ENCODE measurements at places on chromosomes 7 and 10.

- no peak for DNase-seq
These were observed 332.7 kb upstream of the CELF2 start for GRCh38 chr10:10684972-10685371.

DNA sequence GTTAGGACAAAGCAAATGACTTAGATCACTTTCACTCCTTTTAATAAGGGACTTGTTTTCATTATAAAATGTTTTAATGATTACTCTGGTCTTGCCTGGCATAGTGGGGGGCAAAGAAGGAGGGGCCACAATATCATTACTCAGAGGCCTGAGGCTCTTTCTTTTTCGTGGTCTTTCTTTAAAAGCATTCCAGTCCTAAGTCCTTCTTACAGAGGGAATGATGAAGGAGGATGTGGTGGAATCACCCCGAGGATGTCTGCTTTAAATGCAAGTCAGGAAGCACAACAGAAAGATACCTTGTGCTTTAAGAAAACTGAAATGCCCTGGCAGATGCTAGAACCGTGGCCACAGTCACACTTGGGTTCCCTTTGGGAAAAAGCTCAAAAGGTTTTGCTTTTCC, 379.1 kb downstream of the INHBA start:
- no peak for DNase-seq

DNA sequence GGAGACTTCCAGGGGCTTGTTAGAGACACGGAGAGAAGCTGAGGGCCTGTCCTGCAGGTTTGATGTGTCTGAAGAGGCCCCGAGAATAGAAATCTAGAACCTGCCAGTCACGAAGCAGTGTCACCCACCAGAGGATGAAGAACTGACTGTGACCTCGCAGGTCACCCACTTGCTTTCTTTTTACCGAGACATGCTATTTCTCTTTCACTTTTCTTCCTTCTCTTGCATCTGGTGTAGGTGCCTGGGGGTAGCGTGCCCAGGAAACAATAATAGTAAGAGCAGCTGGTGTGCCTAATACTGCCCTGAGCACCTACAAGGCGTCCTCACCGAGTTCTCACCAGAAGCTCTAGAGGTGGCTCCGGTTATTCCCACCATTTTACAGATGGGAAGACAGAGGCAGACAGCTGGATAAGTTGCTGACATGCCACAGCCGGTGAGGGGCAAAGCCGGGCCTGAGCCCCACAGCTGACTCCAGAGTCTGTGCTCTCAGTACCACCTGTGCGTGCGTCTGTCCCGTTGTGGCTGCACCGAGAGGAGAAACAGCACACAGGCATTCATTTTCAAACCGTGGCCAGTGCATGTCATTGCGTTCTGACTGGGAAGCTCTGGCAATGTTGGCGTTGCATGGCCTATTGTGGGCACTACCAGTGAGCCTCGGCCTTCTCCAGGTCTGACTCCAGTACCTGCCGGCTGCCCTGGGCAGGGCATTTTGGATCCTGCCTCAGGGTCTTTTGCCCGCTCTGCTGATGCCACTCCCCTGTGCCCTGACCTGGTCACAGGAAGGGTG, 7.8 kb downstream of the CHST3 start:
- DNase-seq: no peak

- no peak for DNase-seq
These were observed 86.9 kb upstream of the MTPN start for GRCh38 chr7:136064081-136064480.

GRCh38 chr10:6203331-6204062, 765 bp downstream of the PFKFB3 start:
- DNase-seq: peak; percentile 32

- DNase-seq: no peak
These were observed 42.0 kb downstream of the PRR15 start for GRCh38 chr7:29605671-29606070.

DNA sequence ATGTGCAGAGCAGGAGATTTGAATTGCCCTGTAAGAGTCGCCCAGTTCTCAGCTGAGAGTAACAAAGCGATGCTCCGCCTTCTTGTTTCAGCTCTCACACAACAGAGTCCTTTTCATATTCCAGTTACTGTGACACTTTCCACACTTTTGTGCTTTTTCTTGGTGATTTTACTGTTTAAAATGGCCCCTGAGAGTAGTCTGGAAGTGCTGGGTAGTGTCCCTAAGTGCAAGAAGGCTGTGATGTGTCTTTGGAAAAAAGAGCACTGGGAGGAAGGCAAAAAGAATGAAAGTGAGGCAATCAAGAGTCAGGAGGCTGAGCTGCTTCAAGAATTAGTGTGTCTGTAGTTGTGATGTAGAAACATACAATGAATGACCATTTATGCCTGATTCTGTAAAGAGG, 201.2 kb upstream of the SEMA3E start:
- DNase-seq: no peak

DNA sequence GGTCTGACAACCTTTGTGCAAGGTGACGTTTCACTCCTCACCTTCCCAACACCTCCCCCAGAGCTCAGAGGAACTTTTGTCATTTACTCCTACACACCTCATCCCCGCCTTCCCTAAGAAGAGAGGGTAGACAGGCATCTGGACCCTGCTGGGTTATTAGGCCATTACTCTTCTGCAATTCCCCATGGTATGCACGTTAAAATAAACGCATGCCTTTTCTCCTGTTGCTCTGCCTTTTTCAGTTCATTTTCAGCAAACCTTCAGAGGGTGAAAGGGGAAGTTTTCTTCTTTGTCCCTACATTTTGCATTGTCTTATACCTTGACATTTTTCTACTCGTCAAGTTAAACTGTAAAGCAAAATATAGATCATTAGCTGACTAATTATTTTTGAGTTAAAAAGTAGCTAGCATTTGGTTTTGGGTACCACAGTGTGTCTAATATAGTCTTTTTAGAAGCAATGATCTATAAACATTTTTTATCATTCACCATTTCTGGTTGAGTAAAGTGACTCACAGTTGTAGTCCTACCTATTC, 10.5 kb upstream of the EDRF1 start:
- no peak for DNase-seq

- peak; percentile 38 for DNase-seq
These were observed 337.7 kb upstream of the NPVF start for GRCh38 chr7:25565949-25566348.

DNA sequence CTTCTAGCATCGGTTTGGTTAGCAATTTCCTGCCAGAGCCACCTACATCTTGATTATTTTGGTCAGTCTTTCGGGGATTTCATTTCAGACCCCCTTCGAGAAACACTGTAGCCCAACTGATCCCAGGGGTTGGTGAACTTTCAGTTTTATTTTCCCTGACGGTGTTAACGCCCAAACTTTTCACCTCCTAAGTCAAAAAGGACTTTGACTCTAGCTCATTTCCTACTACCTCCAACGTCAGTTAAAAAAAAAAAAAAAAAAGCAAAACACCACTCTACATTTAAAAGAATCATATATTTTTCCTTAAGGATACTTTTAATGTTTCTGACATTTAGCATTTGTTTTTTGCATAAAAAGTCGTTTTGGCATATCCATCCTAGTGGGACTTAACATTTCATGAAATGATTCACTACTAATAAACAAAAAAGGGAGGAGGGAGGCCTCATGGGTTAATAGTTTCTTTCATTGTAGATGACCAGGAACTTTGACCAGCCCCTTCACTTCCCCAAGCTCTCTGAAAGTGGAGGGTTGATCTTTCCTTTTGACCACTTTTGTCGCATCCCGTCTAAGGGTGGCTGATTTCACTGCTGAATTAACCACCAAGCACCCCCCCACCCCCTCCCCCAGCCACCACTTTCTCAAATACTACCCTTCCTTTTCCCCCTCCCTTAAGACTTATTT, 764 bp upstream of the TCF7L2 start:
- DNase-seq: no peak

DNA sequence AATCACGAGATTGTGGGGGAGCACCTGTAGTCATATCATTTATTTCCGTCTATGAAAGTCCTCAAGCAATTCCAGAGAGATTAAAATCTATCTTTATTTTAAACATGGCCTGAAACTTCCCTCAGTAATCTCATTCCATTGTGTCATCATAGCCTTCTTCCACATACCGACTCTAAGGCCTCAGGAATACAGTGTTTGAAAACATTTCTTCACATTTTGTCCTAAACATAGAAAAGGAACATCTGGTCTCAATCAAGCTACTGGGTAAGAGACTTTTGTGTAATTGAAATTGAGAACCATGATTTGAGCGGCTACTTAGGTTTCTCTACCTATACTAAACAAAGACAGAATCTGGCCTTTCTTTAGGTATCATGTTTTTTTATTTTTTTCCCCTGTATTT, 78.0 kb upstream of the ELMO1 start:
- DNase-seq: no peak

- no peak for DNase-seq
These were observed 55.6 kb downstream of the NOC3L start for GRCh38 chr10:94307046-94307615.

GRCh38 chr10:119058010-119058409, 22.6 kb downstream of the EIF3A start:
- no peak for DNase-seq

DNA sequence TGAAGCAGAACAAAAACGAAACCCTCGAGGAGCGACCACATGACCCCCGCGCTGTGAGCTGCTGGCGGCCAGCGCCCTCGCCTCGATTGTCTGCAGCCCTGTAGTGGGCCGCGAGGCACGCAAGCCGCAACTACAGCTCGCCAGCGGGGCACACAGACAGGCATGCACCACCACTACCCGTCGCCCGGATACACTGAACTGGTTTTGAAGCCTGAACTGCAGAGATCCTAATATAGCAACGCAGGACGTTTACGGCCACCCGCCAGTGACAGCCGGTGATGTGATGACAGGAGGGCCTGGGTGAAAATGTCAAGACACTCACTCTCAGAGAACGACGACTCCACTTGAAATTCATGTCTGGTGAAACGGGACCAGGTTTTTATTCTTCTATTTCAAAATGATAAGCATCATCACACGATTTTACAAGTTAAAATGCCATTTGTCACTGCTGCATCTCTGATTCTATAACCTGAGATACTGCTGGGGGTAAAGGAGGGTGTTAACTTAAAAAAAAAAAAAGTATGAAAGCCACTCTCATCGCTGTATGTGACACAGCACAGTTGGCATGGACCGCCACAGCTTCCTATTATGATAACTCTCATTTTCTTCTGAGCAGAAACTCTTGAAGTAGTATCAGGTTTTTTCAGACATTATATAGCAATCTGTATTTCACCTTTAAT, 120.3 kb upstream of the DIP2C start:
- DNase-seq: no peak

GRCh38 chr10:95832216-95833041, 75.3 kb upstream of the CC2D2B start:
- no peak for DNase-seq

DNA sequence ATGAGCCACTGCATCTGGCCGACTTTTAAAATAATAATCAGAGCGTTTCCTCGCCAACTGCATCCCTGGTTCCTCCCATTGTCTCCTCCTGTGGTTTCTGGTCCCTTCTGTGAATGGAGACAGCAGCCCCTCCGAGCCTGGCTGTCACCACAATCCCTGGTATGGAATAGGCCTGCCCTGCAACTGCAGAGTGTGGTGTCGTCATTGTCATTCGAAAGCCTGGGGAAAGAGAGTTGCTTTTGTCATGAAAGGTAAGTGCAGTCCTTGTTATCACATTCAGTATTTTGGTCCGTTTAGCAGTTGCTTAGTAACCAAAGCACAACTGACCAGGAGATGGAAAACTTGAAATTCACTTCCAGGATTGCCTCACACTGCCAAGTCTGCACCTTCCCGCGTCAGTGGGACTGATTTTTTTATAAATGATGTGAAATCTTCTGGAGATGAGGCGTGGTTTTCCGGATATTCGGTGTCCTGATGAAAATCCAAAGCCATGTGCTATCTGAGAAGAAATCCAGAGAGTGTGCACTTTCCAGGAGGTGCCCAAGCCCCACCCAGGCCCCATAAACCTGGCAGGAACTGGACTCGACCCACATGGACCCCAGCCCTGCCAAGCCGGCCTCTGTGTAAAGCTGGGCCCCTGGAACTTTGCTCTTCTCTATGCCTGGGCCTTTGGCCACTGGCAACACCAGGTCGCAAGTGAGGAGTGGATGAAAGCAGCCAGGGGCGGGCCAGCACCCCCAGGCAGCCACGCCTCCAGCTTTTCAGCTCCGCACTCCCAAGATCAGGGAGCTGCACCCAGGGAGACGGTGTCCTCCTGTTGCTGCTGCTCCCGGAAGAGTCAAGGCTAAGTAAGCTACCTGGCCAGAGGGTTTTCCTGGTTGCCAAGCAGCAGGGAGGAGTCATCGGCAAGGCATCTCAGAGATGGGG, 133.7 kb upstream of the SH2B2 start:
- no peak for DNase-seq

- DNase-seq: no peak
These were observed 119.0 kb upstream of the BET1 start for GRCh38 chr7:94123136-94123535.

- DNase-seq: no peak
These were observed 258.7 kb downstream of the GFRA1 start for GRCh38 chr10:116014326-116014725.

GRCh38 chr7:103418241-103418640, 27.8 kb downstream of the SLC26A5 start:
- no peak for DNase-seq

DNA sequence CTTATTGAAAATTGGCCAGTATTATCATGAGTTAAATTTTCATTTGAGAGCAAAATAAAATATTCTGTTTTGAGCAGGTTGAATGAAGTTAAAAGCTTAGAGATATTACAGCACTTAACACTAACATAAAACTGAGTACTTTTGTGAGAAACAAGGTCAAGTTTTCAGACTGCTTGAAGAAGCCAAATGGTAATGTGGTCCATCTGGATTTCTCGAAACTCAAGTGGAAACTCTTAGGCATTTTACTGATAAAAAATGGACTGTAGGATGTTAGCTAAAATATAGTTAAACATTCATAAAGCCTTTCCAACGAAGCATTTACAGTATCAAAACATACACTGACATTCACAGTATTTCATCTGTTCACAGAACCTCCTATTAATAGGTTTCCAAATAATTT, 528.1 kb upstream of the SEMA3D start:
- DNase-seq: no peak

DNA sequence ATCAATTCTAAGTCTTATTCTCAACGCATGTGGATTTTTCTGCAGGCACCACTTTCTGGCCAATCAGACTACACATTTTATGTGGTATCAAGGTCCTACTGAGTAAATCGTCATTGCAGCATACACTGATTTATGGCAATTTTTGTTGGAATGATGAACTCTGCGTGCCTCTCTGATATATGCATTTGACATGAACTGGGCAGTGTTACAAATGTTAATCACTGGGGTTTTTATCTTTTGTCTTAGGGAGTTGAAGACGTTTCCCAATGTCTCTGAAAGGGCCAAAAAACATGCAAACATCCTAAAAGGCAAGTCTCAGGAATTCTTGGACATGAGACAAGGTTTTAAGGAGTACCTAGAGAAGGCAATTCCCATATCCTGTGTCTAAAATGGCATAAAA, 809.5 kb upstream of the CELF2 start:
- no peak for DNase-seq

DNA sequence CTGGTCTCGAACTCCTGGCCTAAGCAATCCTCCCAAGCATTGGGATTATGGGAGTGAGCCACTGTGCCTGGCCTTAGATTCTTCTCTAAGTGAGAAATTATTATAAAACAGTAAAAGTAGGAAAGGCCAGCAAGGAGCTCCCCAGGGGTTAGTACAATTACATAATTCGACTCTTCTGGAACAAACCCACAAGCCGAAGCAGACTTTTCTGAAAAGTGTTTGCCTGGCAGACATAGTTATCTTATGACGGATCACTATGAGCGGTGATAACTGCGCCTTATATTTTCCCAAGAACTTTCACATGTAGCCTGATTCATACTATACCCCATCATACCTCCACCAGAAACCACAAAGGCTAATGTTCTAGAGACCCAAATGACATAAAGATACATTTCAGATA, 30.2 kb upstream of the SH3PXD2A start:
- no peak for DNase-seq
